ENCODE measurements at places on chromosomes 3 and 15.

GRCh38 chr15:47987908-47988532 lies 132.8 kb upstream of the SLC24A5 start:
- DNase-seq, result no peak

DNA sequence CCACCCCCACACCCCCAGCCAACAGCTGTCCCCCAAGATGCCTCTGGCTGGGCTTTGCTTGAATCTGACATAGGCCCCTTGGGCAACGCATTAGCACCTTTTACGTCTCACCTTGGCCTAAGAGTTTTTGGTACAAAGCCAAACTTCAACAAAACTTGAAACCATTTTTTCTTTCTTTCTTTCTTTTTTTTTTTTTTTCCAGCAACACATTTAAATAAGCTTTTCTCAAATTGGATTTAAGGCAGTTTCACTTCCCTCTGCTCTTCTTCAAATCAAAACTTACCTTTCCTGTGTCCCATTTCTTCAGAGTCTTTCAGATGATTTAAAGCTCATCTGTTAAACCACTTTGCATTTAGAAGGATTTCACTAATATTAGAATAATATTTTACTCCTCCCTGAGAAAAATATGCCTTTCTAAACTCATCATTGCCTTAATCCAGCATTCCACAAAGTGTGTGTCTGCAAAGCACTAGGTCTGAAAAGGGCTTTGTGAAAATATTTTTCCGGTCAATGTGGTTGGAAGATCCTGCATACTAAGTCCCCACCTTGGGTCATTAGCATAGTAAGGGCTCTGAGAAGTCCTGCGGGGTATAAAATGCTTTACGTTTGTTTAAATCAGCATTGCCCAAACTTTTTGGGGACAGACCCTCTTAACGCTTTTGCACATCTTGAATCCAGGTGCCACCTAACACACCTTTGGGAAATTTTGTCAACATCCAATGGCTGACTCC lies 217.0 kb downstream of the TLE3 start:
- DNase-seq, result no peak

GRCh38 chr3:52051444-52051843 lies 4.9 kb downstream of the DUSP7 start:
- no peak for DNase-seq

DNA sequence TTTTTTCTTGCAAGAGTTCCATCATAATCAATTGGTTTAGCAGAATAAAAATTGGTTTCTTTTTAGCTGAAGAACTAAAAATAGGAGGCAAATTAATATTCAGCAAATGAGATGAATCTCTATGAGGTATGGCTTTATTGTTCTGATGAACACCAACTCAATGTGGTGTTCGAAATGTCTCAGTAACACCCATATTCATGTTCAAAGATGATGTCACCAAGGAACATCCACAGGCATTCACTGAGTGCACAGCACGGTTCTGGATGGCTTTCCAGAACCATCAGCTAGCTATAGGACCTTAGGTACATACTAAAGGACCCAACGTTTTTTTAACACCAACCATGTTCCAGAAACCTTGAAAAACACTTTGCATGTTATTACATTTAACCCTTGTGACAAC lies 42.7 kb downstream of the CCNL1 start:
- DNase-seq, result no peak

DNA sequence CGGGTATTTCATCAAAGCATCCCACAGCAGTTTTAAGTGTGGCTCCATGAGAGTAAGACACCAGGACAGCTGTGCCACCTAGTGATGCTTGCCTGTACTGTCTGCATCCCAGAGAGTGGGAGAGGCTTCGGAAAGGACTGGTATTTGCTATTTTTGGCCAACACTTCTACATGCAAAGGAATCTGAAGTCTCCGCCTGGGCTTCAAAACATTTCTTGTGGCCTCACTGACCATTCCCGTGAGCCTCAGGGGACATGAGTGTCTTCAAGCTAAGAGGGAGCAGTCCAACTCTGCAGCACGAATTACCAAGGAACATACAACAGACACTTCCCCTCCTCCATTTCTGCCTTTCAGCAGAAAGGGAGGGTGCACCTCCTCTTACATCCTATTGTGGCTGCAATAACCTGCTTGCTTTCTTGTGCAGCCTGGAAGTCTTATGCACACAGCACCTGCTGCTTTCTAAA lies 177.5 kb downstream of the RORA start:
- DNase-seq, result peak; percentile 70

DNA sequence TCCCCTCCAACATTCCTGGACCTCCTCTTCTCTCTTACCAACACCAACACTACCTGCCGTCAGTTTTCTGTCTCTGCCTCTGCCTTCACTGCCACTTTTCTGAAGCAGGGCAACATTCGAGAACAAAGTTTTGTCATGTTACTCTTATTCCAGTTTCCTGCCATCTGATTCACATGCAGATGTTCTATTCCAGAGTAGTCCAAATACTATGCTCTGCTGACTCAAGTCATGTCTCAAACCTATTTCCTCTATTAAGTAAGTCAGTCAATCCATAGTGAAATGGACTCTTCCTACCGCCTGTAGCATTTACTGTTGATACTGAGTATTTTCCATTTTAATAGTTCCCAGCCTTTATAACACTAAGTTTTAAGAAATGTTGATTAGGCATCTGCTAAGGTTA lies 43.4 kb downstream of the ESYT3 start:
- no peak for DNase-seq

DNA sequence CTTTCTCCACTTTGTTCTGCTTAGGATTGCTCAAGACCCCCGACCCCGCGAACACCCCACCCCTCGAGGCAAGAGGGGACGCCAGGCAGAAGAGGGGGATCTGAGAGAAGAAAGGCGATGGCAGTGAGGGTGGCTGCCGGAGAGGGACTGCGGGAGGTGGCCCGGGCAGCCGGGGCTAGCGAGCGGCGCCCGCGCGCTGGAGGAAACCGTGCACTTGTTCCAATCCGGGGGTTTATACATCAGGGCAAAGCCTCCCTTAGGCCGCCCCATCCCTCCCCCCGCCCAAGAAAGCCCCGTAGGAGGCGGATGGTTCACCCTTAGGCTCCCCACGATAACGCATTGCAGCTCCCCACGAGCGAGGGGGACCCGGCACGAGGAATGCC lies 475 bp downstream of the ERC2 start:
- no peak for DNase-seq

- DNase-seq, result no peak
These were observed 96.7 kb upstream of the FHIT start for GRCh38 chr3:61347981-61348380.

GRCh38 chr15:41933771-41934170 lies 38.6 kb downstream of the EHD4 start:
- no peak for DNase-seq

DNA sequence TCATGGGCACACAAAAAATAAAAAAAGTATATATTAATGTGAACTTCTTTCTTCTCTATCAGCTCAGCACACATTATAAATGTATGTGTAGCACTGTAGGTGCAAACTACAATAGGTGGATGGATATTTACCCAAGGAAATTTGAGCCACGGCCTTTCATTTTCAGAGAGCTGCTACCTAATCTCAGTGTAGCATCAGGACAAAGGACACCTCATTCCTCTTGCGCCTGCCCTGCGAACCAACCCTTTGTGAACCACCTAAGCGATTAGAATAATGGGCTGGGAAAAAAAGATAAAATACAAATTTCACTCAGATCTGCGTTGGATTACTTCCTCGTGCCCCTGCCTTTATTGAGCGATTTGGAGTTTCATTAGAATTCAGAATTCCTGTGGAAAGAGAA lies 263.2 kb downstream of the NR2F2 start:
- no peak for DNase-seq

- DNase-seq, result peak; percentile 63
These were observed 417.6 kb upstream of the CDIN1 start for GRCh38 chr15:36161771-36162212.

DNA sequence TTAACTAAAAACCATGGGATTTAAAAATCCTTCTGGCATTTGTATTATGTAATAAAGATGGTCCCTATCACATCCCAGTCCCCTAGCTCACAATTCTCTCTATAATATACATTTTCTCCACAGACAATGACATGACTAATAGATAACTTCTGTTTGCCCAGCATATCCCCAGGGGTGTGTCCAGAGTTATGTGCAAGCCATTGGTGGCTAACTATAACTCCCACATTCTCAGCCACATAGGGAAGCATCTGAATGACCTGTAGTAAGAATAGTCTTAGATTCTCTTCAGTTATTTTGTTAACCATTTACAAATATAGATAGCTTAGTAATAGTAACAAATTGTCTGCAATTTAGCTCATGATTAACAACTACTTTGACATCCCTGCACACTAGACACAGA lies 52.2 kb upstream of the RBSN start:
- no peak for DNase-seq

- no peak for DNase-seq
These were observed 733.5 kb upstream of the CCDC54 start for GRCh38 chr3:106643684-106644161.

- no peak for DNase-seq
These were observed 2.9 kb downstream of the ACY1 start for GRCh38 chr3:51986010-51986947.

- DNase-seq, result no peak
These were observed 260.3 kb downstream of the ERC2 start for GRCh38 chr3:56207922-56208321.

DNA sequence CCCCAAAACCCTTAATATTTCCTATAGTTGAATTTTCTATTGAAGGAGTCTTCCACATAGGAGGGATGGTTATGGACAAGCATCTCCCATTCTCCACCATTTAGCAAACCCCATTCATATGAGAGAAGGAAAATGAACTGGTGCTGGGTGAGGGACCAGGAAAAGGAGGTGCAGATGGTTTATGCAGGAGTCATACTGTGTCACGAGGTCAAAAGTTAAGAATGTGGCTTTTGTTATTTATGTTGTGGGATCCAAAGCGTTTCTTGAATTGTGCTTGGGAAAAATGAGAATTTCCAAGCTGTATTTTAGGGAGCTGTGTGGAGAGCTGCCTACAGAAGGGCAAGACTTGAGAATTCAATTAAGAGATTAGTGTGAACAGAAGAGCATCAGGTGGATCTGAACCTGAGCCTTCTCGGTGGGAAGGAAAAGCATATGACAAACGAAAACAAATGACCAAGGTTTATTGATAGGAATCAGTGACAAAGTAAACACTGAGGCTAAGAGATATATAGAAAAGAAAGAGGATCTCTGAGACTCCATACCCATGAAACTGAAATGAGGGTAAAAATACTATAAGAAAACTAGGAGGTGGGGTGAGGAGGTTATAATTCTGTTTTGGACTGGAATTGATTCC lies 473.3 kb upstream of the NR2F2 start:
- no peak for DNase-seq

DNA sequence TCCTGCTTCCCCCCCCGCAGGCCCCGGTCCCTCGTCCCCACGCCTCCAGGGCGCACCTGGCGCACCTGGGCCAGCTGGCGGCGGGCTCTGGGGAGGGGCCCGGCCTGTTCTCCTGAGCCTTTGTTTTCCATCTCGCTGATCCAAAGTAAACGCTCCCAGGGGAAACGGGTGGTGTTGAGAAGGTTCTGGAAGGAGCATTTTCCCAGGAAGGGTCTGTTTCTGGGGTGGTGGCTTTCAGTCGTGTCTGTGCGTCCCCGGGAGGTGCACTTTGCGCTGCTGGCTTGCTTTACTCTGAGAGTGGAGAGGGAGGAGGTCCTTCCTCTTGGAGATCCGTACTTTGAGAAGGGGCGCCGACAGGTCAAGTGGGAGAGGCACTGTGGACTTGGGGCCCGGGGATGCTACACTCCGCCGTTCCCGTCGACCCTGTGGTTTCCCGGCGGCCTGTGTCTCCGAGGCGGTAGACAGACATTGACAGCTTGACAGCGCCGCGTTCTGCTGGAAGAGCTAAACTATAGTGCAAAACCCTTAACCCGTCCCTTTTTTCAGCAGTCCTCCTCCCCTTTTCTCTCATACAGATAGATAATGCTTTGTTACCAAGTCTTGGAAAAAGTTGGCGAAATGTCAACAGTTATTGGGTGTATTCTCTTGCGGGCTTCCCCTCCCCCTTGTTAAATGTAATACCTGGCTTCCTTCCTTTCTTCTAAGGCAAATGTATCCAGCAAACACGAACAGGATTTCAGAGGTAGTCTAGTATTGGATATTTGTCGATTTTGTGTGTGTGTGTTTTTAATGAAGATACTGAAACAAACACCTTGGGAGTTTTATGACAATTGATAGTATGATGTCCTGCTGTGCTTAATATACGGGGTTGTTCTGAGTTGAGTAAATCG lies 6.5 kb downstream of the TPM1 start:
- DNase-seq, result peak; percentile 76

DNA sequence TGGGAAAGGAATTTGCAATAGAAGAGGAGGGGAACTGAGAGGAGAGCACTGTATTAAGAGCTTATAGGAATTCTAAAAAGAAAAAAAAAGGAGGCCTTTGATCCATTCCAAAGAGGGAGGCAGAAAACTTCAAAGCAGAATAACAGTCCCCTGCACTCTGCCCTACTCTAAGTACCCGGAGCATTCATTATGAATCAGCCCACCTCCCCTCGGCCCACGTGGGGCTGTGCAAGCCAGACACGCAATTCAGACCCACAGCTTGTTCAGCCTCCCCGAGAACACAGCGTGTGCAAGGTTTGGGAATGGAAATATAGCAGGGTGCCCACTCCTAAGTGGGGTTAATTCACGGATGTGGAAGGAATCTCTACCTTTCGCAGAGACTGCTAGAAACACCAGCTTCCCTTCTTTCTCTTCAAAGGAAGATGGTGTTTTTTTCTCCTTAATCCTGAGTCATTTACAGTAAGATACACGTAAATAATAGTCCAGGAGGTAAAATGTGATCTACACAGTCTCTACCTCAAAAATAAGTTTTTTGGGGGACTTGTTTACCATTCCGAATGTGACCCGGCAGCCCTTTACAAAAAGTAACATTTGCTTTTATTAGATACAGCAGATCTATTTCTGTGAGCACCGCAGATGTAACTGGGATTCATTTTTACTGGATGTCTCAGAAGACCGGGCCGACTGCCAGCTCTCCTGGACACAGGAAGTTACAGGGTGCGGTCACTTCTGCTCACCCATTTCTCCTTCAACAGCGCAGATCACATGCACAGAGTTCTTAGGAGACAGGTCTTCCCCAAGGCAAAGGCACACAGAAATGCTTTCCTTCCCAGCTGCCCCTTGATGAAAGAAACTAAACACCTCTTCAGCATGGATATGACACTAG lies 768.5 kb upstream of the CFAP20DC start:
- peak; percentile 77 for DNase-seq

DNA sequence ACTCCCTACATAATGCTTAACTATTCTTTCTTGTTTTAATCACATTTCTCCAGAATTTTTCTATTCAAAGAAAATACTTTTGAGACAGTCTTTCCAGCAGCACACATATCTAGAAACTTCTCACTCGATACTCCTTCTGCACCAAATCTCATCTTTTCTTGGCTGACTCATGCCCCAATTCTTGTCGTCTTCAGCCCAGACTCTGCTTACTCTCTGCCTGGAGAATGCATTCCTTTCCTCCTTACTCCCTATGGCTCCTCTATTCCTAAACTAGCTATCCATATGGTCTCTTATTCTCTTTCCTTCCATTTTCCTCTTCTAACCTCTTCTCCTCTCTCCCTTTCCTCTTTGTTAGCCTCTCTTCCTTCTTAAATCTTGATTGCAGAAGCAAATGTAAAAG lies 158.7 kb downstream of the GBE1 start:
- no peak for DNase-seq
